ENCODE measurements at places on chromosomes 5 and 9.
A peak's percentile ranks its signal among the peaks of the same experiment; 100 is the strongest.

- no peak for DNase-seq
Measured at GRCh38 chr9:120545701-120546550, 34.0 kb downstream of the CDK5RAP2 start.

GRCh38 chr5:169116961-169117461 lies 183.9 kb downstream of the SLIT3 start:
- DNase-seq = no peak

DNA sequence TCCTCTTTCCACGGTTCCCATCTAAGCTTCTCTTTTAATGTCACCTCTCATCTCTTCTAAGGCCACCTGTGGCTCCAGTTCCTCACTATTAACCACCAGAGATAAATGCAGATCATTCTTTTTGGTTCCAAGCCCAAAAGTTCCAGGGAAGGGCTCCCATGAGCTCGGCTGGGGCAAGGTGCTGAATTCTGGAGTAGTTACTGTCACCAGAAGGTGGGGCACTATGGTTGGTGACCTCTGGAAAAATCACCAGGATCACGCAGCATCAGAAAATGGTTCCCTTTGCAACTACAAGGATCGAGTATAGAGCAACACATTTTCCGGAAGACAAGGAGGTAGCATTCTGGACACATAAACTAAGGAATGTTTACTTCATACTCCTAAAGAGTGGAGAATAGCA lies 528.7 kb upstream of the DAP start:
- no peak for DNase-seq

GRCh38 chr5:138252944-138253343 lies 21.5 kb downstream of the GFRA3 start:
- no peak for DNase-seq

DNA sequence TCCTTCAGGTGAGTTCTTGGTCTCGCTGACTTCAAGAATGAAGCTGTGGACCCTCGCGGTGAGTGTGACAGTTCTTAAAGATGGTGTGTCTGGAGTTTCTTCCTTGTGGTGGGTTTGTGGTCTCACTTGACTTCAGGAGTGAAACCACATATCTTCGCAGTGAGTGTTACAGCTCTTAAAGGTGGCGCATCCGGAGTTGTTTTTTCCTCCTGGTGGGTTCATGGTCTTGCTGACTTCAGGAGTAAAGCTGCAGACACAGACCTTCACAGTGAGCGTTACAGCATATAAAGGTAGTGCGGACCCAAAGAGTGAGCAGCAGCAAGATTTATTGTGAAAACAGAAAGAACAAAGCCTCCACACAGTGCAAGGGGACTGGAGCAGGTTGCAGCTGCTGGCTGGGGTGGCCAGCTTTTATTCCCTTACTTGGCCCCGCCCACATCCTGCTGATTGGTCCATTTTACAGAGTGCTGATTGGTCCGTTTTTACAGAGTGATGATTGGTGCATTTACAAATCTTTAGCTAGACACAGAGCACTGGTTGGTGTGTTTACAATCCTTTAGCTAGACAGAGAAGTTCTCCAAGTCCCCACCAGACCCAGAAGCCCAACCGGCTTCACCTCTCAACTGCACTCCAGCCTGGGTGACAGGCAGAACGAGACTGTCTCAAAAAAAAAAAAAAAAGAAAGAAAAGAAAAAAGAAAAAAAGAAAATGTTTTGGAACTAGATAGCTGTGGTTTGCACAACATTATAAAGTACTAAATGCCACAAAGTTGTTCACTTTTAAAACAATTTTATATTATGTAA lies 9.1 kb upstream of the ERMP1 start:
- DNase-seq = no peak

- DNase-seq = peak; percentile 25
Measured at GRCh38 chr5:143921525-143922311, 109.8 kb downstream of the HMHB1 start.

DNA sequence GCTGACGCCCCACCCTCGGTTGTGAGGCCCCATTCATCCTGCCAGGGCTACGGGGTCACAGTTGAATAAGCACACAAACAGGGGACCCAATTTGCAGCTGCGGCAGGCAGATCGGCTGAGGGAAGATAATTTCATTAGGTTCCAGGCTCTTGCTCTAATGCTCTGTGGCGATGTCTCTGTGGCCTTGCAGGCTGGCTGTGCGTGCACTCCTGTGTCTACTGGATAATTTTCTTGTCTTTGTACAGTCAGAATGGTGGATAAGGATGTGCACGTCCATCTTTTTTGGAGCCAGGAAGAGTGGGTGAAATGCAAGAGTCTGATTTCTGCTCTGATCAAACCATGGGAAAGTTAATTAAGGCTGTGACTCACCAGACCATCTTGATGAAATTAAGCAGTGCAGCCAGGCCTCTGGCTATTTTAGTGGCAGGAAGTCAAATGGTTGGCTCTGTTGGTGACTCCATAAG lies 39.2 kb downstream of the NSG2 start:
- DNase-seq = no peak

DNA sequence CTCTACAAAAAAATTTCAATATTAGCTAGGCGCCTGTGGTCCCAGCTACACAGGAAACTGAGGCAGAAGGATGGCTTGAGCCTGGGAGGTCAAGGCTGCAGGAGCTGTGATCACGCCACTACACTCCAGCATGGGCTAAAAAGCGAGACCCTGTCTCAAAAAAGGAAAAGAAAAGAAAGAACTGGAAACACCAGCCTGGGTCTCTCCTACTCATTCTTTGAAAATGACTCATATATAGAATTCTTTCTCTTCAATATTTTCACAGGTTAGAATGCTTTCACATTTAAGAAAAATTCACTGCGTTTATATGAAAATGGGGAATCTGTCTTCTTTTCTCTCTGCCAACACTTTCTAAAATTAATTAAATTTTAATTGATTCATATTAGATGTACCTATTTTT lies 115.6 kb downstream of the TRPM6 start:
- DNase-seq = no peak

Data from putamen (tissue), 1 donor.